ENCODE measurements at places on chromosomes 6 and 20.
A peak's percentile ranks its signal among the peaks of the same experiment; 100 is the strongest.

DNA sequence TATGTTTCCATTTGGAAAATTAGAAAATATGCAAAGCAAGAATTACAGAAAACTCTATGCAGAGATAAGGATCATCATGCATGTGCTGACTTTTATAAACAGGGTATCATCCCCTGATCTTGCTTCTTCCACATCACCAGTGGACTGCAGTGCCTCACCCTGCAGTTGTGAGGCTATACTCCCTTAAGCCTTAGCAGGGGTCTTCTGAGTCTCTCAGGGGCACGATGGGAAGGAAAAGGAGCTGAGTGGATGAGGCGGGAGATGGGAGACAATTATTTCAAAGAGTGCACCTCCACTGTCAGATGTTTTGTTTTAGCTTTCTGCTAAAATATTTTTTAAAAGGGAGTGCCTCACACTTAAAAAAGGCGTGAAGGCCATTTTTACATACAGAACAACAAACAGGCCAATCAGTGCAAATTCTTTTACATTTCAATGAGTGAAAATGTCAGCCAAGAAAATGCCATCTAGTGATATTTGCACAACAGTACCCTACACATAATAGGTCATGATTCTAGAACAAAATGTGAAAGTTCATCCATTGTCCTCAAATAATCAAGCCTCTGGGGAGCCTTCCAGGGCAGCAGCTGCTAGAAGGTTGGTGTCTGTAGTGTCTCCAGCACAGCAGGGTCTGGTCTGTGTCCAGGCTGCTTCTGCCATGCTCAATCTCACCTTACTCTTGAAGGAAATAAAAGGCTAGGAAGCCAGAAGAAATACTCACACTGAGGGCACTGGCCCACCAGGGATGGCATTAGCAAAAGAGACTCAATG, 13.2 kb upstream of the SERPINB9 start:
- no peak for DNase-seq

DNA sequence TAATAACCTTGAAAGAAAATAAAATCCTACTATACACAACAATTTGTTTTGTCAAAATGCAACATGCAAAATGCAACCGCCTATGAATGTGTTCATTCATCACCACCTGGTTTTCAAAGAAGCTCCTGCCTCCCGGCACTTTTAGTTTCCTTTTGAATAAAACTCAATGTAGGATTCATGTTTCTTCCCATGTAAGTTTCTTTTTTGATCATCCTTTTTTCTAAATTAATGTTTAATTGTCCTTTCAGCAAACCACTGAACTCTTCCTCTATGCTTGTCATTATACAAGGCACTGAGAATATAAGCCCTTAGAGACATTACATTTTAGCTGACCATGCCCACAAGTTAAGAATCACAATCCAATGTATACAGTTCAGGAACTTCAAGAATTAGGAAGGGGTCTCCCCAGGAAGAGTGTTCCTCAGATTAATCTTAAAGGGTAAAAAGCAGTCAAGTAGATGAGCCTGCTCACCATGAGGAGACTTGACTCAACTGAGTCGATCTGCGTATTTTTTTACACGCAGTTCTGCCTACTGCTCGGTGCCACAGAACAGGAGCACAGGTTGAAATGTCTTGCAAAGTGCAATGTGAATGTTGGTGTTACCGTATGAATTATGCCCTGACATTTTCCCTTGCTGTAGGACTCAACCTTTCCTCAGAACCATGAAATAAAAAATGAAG, 7.2 kb upstream of the THEMIS start:
- no peak for DNase-seq

- no peak for DNase-seq
Measured at GRCh38 chr6:131565056-131565455, 8.0 kb upstream of the ARG1 start.

DNA sequence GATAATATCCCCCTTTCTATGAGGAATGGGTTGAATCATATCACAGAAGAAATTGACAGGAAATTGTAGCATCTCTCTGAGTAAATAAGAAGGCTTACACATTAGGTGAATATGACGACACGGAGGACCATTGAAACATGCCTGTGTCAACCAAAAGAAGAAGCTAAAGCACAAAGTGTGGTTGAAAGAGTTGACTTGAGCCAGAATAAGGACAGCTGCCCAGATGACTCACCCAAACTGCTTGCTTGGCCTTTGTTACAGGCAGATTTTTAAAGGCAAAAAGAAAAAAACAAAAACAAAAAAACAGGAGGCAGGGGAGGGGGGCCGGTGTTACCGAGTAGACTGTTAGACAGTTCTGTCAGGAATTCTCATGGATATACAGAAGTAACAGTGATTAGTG, 129.8 kb upstream of the EDN1 start:
- DNase-seq, result peak; percentile 54

DNA sequence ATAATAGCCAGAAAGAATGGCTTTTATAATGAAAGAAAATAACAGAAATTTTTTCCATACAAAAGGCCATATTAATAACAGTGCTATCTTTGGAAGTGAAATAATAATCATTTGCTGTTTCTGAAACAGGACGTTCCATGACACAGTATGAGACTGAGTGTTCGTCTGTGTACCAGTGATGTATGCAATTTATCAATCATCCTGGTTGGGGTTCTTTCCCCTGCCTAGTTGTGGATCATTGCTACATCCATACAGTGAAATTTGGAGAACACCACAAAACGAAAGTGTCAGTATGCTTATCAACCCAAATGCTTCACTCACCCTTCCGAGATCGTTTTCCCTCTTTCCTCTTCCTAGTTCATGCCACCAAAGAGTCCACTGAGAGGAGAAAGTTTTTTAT, 151.4 kb upstream of the PRDM1 start:
- no peak for DNase-seq

All from EL (cell line).